ENCODE measurements at places on chromosomes 12 and 14.

- peak; percentile 34 for DNase-seq
These were observed at the start of gene ITPK1 for GRCh38 chr14:93115821-93116675. Gene ITPK1, minus strand, starts transcription at chr14:93115925. Its CDS starts 762 bp downstream, at chr14:93115163.

GRCh38 chr14:95206534-95206933, 49.2 kb upstream of the DICER1 start:
- peak; percentile 85 for DNase-seq

DNA sequence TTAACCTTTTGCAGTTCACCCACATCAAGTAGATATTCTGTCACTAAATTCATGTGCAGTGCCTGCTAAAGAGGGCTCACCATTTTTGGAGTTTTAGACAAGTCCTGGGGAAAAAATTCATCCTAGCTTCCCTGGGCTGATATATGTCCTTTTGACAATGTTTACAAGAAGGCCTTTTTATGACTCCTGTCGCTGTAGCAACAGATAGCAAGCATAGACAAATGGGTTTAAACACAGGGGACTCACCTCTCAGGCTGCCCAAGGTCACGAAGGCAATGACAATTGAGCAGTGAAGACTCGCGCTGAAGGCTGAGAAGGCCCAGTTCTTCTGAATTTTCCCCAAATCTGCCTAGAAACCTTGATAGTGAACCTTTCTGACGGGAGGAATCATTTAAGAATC, 150.7 kb upstream of the CPM start:
- DNase-seq, result no peak

GRCh38 chr12:121423253-121423652, 23.3 kb downstream of the RNF34 start:
- DNase-seq, result no peak

- DNase-seq, result peak; percentile 54
These were observed 16.1 kb downstream of the PIGH start for GRCh38 chr14:67583711-67584644.

DNA sequence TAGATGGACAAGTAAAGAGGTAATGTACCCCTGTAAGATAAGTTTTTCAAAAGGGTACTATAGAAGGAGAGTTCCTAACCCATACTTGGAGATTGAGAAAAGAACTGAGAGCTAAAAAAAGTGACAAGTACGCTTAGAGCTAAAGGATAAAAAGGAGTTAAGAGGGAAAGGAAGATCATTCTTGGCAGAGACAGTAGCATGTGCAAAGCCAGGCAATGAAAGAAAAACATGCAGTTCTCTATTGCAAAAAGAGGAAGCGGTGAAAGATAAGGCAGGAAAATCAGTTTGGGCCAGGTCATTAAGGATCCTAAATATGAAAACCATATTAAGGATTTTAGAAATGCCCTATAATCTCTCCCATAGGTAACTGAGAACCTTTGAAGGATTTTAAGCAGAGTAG, 500.4 kb upstream of the GARIN6 start:
- no peak for DNase-seq

DNA sequence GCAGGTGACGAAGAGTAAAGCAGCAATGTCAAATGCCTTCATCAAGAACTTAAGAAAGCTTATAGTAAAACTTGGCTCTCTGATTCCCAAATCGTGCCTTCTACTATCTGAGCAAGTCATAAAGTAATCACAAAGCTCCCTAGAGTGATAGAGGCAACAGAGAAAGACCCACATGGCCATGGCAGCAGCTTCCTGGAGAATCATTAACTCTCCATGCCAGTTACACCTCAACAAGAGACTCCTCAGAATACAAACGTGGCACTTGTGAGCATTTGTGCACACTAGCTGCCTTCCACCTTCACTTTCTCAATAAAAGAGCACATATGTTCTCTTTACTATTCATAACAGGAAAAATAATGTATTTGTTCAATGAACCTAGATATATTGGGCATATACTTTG, 48.0 kb downstream of the PLCZ1 start:
- no peak for DNase-seq

DNA sequence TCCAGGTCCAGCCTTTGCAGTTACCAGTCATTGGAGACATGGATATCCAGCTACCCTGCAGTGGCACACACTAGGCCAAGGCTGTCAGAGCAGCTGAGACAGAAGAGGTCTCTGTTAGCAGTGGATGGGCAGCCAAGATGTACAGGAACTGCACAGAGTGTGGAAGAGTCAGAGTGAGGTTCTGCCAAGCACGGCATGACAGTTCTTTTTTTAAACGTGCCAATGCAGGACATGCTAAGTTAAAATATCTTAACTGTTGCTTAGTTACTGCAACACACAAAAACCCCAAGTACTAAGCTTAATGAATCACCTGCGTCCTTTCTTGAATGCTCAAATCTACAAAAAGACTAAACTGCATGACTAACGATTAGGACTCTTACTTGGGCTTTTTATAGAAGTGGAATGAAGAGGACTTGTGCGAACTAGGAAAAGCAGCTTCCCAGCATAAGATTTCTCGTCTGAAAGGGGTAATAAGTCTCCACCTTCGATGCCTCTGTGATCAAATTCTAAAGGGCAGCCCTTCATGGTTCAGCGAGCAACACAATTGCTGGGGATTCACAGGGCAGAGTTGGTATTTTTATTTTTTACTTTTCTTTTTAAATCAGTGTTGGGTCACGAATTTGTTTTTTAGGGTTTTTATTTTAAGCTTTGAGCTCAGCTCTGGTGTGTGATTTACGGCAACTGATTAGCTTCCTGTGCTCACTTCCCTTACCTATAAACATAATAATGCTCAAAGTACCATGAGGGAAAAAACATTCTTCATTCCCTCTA, 20.6 kb downstream of the MAPK1IP1L start:
- DNase-seq, result peak; percentile 92

DNA sequence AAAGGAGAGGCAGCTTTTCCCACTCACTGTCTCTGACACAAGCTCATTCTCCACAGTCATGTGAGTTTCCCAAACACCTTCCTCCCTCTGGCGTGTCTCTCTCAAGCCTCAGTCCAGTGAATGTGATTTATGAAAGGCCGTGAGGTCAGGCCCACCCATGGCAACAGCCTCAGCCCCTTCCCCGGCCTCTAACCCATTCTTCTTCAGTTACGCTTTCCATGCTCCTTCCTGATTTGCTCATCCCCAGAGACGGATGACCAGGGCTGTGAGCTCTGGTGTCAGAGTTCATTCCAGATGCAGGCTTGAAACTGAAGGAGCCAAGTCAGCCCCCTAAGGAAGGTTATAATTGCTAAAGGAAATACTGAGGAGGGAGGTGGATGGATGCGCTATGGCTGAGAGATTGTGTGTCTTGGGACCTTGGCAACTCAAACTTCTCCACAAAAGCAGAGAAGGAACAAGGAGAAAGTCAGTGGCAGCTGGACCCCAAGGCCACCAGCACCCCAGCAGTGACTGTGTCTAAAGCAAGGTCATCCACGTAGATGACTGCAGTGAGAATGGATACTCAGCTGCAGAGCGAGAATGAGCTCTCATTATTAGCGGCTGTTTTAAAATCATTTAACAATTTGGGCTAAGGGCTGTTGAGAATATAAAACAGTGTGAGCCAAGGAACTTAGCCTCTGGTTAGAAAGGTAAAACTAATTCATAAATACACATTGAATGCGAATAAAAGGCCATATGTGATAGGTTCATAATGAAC, 84.1 kb downstream of the FBXL14 start:
- no peak for DNase-seq

GRCh38 chr12:120992989-120993388, 14.6 kb downstream of the HNF1A start:
- no peak for DNase-seq

DNA sequence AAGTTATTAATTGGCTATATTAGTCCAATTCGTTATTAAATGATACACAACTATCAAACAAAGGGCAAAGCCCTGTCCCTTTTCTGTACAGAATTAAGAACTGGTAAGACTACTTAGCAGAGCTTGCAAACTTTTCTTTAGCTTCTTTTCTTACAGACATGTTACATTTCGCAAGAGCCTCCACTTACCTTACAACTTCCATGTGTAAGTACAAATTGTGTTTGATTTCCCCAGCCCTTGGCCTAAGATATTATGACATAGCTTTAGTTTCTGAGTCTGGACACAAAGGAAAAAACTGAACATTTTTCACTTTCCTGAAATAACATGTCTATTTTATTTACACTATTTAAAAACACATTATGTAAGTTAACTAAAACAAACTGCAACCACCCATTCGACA, 1.7 kb downstream of the ATF7 start:
- peak; percentile 44 for DNase-seq

GRCh38 chr12:122089077-122089476, 10.5 kb downstream of the MLXIP start:
- DNase-seq, result no peak

DNA sequence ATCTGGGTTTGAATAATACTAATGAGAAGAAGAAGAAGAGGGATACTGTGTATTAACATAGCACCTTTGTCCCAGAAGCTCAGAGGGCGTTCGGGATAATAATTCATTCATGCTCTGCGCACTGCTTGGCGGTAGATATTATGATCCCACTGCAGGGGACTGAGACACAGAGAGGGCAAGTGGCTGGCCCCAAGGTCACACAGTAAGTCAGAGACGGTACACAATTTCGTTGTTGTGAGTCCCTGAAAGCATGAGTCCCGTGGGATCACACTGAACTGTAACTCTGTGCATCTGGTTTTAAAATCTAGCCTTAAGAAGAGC, 47.9 kb upstream of the PARP11 start:
- DNase-seq, result no peak

DNA sequence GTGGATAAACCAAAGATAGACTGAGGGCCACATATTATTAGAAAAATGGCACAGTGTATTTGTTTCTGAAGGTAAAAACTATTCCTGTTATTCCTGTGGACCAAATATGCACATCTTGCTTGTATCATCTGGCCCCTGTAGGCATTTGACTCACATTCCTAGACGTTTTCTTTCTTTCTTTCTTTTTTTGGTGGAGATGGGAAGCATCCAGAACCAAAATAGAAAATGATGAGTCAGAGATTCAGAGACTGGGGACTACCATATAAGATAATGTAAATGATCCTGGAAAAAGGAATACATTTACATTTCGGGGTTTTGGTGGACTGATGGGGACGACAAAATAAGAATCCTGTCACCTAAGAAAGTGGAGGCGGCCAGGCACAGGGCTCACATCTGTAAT, 24.2 kb downstream of the TRIM9 start:
- no peak for DNase-seq

GRCh38 chr14:104874110-104874531, 9.1 kb downstream of the CEP170B start:
- DNase-seq, result no peak

DNA sequence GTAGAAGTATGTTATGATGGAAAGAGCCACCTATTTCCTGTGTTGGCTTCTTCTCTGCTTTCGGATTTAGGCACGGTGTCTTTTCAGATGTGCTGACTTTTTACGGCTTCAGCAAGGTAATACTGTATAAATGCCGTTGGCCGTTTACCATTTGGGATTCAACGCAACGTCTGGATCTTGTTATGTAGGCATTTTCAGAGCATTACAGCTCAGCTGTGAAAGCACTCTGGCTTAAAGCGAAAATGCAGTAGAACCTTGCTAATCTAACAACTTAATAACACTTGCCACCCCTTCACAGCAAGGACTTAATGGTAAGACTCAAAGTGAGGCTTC, 229.9 kb downstream of the EFCAB11 start:
- peak; percentile 36 for DNase-seq

DNA sequence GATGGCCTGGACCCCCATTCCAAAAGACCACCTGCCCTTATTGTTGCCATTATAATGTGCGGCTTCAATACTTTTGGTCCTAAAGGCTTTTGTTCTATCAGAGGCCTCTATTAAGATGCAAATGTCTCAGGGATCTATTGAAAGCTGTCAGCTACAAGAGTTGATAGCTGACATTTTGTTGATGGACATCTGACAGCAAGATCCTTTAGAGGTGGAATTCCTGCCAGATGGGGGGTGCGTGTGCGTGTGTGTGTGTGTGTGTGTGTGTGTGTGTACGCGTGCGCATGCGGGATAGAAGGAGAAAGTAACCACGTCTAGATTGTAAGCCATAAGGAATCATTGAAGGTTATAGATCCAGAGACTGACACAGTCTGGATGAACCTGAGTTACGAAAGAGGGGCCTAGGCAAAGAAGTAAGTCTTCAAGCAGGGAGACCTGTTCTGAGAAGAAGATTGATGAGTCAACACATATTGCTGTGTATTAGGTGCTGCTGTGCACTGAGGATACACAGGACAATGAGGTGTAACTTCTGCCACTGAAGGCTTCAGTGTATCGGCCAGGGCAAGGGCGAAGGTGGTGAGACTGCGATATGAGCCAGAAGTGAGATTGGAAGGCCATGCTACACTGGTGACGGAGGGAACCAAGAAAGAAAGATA, 89.2 kb downstream of the PRMT8 start:
- no peak for DNase-seq

GRCh38 chr12:108342985-108343384, 3.9 kb upstream of the CMKLR1 start:
- DNase-seq, result peak; percentile 8

- no peak for DNase-seq
These were observed 612.0 kb downstream of the VRK1 start for GRCh38 chr14:97408937-97409815.

DNA sequence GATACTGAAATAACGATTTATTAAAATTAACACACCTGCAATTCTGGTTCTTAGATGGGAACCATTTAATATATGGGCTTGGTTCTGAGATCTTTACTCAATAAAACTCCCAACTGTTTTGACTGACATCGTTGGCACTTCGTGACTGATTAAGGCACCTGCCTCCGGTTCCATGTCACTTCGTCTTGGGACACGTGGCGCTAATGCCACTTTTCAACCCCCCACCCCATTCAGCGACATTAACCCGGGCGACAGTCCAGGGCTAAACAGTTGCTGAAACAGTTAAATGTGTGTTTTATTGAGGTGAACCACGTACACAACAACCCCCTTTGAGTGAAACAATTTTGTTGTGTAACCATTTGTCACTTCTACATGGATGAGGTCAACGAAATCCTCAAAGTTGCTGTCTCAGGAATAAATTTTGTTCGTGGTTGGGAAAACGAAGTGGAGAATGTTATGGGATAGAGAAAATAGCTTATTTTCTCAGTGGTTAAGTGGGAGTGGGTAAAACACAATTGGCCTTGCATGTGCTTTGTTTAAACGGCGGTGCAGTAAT, 9.9 kb upstream of the SLC38A2 start:
- DNase-seq, result no peak
